ENCODE measurements at places on chromosomes 12 and 14.

GRCh38 chr14:23079716-23080115, 15.2 kb downstream of the ACIN1 start:
- no peak for DNase-seq

- no peak for DNase-seq
Measured at GRCh38 chr12:12651752-12652151, 40.1 kb downstream of the CREBL2 start.

DNA sequence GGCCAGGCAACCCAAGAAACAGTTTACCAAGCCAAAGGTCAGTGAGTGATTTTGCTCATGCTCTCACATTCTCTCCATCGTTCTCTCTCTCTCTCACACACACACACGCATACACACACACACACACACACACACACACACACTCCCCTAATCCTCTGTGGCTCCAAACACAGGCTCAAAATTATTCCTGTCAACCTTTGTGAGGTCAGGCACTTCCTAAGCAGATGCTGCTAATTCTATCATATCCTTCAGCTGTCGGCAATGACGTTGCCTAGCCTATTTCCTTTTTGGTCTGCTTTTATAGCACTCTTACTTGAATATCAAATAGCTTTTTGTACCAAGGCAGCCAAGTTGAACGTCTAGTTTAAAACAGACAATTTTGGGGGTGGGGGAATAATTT, 98.9 kb upstream of the EGLN3 start:
- DNase-seq = no peak

GRCh38 chr12:119024356-119024755, 43.0 kb downstream of the SRRM4 start:
- no peak for DNase-seq
